CD4-positive, alpha-beta T cell treated with Interleukin-17A for 4 hours (primary cell): ENCODE measurements at places on chromosomes 16 and 17.

GRCh38 chr16:89510526-89510925 is 2.3 kb downstream of the SPG7 start:
- no peak for DNase-seq

DNA sequence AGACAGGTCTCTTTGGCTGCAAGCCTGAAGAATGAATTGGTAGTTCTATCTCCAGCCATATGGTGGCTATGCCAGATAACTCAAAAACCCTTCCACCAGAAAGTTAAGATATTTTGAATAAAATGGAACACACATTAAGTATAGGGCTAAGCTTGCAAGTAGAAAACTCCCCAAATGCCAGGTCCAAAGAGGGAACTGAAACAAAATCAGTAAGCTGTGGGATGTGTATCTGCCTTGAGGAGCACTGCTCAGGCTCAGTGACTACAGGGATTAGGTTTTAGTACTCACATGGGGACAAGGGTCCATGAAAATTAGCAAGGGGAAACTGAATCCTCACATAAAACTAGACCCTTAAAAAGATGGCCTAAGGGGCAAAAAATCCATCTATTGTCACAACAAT is 115.7 kb upstream of the PMFBP1 start:
- DNase-seq, result no peak

DNA sequence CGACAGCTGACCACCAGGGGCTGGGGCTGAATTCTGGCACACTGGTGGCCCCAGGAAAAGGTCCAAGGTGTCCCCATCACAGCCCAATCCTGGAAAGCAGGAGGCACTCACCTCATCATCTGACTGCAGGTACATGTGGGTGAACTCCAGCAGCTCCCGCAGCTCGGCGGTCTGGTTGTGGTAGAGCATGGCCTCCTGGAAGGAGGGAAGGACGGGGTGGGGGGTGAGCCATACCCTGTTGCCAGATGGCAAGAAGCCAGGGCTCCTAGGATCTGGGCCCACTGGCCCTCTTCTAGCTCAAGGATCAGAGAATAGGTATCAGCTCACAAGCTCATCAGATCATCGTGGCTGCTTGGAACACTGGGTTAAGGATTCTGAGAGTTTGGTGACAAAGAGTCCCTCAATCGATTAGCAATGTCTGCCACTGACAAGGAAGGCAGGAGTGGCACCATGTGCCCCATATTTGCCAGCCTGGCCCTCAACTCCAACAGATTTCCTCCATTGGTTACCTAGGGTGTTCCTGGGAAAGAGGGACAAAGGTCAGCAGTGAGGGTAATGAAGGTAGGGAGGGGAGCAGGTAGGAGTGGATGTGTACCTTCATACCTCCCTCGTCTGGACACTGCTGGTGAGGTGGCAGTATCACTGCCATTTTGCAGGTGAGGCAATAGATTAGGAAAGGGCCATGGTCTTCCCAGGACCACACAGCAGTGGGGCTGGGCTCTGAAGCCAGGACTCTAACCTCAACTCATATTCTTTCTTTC is 4.9 kb downstream of the P3H4 start:
- DNase-seq, result no peak

DNA sequence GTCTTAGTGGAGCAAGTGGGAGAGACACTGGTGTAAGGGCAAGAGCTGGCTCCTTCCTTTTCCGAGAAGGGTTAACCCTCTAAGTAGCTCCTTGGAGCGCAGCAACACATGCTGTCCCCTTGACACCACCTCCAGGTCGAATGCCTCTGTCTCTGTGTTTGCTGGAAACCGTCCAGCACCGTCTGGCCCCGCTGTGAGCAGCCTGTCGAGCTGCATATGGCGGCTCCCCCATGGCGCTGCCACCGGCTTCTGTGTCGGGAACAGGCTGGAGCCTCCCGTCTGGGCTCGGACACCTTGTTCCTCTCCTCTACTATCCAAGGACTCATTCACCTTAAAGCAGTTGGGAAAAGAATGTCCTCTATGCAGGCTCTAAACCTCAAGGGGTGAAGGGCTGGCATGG is 28.9 kb upstream of the WSCD1 start:
- DNase-seq, result no peak

GRCh38 chr17:59627770-59628171 is 8.1 kb downstream of the CLTC start:
- no peak for DNase-seq

- no peak for DNase-seq
Observed at GRCh38 chr16:65068151-65068740, 53.6 kb downstream of the CDH11 start.

DNA sequence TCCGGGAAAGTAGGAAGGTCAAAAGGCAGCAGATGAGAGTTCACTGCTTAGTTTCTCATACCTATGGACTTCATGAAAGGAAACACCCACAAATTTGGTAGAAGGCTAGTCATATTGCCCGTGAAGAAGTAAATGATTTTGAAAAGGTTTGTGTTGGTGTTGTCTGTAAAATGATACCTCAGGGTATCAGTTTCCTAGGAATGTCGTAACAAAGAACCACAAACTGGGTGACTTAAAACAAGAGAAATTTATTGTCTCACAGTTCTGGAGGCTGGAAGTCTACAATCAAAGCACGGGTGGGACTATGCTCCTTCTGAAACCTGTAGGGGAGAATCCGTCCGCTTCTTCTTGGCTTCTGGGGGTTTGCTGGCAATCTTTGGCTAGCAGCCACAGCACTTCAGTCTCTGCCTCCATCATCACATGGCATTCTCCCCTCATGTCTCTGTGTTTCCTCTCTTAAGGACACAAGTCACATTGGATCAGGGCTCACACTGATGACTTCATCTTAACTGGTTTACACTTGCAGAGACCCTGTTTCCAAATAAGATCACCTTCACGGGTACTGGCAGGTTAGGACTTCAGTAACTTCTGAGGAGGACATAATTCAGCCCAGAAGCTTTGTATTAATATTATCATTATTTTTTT is 2.0 kb upstream of the NAE1 start:
- DNase-seq, result no peak

DNA sequence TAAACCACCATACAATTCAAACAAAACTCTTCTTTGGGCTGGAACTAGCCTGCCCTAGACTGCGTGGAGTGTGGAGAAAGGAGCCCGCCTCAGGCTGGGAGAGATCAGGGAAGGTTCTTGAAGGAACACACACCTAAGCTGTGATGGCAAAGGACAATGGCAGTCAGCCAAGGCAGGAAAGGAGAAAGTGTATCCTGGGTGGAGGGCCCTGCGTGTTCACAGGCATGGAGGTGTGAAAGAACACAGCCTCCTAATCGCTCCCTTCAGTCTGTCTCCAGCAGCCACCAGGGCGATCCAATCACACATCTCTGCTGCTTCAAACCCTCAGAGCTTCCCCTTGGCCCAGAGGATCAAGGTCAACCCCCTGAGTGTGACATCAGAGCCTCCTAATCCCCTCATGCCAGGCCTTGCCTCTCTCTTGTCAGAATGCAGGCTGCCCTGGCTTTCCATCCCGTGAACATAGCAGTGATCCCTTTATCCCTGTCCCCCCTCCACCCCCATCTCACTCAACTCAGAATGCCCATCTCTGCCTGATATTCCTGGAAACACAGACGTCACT is 173.0 kb downstream of the KATNIP start:
- no peak for DNase-seq

DNA sequence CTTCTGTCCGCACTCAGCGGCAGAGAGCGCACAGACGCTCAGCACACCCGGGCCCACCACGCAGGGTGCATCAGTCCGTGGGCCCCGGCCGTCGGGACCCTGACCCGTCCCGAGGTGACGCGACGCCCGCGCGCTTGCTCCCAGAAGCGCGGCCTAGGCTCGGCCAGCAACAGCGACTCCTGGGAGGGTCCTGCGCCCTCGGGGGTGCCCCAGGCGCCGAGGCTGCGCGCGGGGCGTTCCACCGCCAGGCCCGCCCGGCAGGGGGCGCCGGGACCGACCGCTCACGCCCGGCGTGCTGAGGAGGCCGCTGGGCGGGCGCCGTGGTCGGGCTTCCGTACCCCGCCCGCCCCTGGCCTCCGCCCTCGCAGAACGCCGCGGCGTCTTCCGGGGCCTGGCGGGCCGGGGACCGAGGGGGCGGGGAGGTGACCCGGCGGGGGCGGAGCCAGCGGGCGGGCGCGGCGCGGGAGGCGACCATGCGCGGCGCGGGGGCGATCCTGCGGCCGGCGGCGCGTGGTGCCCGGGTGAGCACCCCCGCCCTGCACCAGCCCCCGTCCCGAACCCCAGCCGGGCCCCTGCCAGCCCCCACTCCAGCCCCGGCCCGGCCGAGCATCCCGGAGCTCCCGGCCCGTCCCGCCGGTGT is at the start of gene CISD3:
CISD3 (plus strand) TSS at position 456 of the 640 bp plus-strand sequence; CDS start at position 474, 18 bp downstream.
- DNase-seq, result peak; percentile 92

GRCh38 chr16:57807968-57808528 is 5.8 kb upstream of the KIFC3 start:
- DNase-seq, result peak; percentile 80

DNA sequence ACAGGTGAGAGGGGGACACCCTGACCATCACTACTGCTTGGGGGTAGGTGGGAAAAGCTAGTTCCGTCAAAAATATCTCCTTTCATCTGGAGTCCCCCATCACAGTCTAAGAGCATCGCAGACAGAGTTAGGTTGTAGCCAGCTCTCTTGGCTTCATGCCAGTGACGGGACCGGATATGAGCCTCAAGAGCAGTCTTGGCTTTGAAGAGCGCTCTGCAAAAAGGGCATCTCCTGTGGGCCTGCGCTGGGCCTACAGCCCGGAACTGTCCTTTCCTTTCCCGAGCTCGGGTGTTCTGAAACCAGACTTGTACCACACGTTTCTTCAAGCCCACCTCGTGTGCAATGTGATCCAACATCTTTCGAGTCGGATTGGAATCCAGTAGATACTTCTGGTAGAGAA is 253.6 kb downstream of the ZFHX3 start:
- DNase-seq, result no peak

DNA sequence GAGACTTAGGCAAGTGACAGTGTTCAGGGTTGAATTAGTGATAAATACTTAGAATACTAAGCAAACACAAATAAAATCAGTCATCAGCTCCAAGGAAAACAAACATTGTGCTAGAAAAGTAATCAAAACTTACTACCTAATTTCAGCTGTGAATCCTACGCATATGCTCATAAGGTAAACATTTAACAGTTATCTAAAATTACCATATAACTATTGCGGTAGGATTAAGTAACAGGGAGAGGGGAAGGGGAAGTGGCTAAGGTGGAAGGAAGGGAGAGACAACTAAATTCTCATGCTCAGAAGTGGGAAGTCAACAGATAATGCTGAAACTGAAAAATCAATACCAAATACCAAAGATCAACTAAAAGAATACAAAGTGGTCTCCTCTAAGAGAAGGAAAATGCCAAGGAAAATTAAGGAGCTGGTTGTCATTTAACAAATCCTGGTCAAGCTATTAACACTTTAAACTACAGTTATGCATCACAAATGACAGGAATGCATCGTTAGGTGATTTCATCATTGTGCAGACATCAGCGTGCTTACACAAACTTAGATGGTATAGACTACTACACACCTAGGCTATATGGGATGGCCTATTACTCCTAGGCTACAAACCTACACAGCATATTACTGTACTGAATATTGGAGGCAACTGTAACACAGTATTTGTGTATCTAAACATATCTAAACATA is 20.0 kb downstream of the USP32 start:
- DNase-seq, result no peak

GRCh38 chr17:72520665-72521303 is 400.0 kb downstream of the SOX9 start:
- no peak for DNase-seq

- DNase-seq, result no peak
Observed at GRCh38 chr16:15443753-15444152, 9.4 kb downstream of the BMERB1 start.

GRCh38 chr16:11245988-11246387 is 10.0 kb downstream of the SOCS1 start:
- DNase-seq, result no peak

DNA sequence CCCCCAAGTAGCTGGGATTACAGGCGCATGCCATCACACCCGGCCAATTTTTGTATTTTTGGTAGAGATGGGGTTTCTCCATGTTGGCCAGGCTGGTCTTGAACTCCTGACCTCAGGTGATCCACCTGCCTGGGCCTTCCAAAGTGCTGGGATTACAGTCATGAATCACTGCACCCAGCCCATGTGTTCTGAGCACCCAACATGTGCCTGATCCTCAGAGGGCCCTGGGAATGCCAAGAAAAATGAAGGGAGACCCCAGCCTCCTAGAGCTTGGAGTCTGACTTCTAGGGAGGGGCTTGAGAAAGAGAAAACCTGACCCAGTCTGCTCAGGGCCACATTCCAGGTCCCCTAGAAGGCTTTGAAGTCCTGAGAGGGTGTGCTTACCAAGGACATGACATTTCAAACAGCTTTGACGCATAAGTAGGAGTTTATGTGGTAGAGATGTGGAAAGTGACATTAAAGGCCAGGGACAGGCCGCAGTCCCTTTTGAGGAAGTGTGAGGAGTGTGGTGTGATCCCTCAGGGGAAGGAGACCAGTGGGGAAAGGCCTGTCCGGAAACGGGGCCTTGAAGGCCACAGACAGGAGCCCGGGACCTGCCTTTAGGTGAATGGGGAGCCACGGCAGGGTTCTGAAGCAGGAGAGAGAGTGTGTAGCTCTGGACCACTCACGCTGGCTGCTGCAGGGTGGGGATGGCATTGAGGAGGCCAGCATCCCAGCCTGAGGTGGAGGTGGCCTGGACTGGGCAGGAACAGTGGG is 1.1 kb upstream of the CCL22 start:
- DNase-seq, result no peak

- no peak for DNase-seq
Observed at GRCh38 chr16:49353680-49354079, 19.9 kb upstream of the C16orf78 start.

DNA sequence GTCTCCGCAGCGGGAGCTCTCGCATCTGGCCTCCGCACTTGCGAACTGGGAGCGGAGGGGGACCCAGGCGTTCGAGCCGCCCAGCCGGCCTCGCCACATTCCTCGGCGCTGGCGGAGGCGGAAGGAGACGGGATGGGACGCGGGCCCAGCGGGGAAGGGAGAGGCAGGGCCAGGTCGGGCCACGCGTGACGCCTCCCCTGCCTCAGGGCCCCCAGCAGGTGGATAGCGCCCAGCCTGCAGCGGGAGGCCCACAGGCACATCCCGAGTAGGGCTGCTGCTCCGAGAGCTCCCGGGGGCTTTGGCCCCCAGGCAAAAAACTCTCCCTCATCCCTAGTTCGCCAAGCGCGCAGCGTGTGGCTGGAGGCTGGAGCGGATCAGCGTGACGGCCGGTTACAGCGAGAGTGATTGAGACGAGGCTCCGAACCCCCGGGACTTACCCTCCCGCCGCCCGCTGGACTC is 800 bp downstream of the PLEKHH3 start:
- no peak for DNase-seq

DNA sequence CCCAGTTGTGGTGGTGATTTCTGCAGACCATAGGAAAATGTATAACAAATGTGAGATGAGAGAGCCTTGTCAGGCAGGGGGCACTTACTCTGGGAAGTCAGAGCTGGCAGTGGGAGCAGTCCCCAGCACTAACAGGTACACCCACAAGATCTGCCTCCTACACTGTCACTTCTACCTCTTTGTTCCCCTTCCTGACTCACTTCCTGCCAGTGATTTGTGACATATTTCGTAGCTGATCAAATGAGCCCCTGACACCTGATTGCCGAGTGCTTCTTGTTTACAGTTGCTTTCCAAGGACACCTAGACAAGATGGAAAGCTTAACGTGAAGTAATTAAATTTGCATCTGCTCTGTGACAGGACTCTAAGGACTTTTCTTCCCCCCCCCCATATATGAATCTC is 40.5 kb downstream of the FTO start:
- peak; percentile 40 for DNase-seq
